CD4-positive, alpha-beta T cell treated with Interleukin-2 at 100 ng/mL for 4 hours (primary cell): ENCODE measurements at places on chromosomes 2 and 18.

DNA sequence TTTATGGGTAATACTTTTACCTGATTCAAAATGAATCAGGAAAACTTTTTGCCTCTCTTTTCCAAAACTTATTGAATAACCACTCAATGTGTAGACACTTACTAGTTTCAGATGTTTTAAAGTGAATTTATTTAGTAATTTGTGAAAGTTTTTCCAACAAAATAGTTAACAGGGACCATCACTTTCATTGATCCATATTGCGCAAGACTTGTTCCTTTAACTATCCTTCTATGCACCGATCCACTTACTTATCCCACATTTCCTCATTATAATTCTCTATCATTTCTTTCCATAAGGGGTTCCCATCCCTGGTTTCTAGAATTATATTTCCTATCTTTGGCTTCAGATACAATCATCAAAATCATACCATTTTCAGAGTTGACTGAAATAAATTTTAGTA is 48.3 kb downstream of the CDH19 start:
- DNase-seq = no peak

DNA sequence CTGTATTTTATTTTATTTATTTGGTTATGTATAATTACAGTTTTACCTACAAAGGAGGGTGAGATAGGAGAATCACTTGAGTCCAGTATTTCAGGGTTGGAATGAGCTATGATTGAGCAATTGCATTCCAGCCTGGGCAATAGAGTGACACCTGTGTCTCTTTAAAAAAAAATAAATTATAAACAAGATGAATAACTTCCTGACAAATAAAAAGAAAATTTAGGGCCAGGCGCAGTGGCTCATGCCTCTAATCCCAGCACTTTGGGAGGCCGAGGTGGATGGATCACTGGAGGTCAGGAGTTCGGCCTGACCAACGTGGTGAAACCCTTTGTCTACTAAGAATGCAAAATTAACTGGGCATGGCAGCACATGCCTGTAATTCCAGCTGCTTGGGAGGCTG is 17.3 kb downstream of the MTA3 start:
- DNase-seq = no peak

- no peak for DNase-seq
Observed at GRCh38 chr2:28390746-28391563, 1.7 kb upstream of the FOSL2 start.

DNA sequence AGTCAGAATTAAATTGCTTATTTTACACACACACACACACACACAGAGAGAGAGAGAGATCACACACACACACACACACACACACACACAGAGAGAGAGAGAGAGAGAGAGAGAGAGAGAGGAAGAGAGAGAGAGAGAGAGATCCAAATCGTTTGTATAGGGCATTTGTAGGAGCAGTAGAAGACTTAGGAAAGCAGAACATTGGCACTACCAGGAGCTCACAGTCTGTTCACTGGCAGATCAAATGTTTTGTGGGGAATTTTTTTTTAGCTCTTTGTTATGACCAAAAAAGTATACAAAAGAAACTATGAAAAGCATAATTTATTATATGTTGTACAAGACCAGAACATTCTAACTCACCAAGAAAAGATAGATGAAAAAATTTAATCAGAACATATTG is 81.8 kb downstream of the MBD5 start:
- DNase-seq = no peak

- DNase-seq = no peak
Observed at GRCh38 chr2:16208921-16209320, 268.6 kb downstream of the MYCN start.

DNA sequence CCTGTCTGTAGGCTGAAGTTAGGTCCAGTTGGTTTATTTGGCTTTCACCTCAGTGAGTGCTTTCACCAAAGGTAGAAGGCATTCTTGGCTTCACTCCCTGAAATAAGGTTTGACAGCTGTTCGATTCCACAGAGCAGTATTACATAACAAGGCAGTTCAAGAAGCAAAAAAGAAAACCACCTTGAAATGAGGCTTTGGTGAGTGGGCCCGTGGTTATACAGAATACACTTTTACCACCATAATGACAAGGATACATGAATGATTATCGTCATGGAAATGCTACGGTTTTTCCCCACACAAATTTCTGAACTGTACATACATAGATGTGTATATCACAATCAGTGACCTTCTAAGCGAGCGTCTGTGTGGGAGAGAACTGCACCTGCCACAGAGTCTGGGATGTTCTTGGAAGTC is 80.0 kb upstream of the CHRNA1 start:
- no peak for DNase-seq

DNA sequence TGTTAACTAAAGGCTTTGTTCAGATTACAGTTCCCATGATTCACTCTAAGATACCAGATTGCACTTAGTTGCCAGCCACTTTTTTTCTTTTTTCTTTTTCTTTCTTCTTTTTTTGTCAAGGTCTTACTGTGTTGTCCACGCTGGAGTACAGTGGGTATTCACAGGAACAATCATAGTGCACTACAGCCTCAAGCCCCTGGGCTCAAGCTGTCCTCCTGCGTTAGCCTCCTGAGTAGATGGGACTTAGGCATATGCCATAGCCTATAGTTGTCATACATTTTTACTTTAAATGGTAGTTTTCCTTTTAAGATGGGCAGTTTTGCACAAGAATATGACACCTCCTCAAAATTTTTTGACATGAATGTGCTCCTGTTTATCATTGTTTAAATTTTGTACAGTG is 2.1 kb downstream of the UGP2 start:
- no peak for DNase-seq

- DNase-seq = no peak
Observed at GRCh38 chr2:239355724-239356123, 45.1 kb downstream of the HDAC4 start.
